NCI-H1417 treated with DMSO at 0.1 percent for 48 hours (cell line): ENCODE measurements at places on chromosomes 2 and 18.

DNA sequence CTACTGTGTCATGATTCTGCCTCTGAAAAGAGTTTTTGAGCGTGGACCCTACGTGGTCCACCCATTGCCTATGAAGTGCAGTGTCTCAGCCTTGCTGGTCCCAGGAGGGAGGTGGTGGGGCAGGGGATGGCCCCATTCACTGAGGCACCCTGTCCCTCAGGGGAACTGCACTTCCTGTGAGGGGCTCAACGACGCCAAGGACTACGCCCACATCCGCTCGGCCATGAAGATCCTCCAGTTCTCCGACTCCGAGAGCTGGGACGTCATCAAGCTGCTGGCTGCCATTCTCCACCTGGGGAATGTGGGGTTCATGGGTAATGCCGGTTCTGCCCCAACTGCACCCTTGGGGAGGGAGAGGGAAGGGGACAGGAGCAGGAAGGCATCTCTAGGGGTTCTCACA, 42.5 kb downstream of the MYO7B start:
- no peak for DNase-seq

DNA sequence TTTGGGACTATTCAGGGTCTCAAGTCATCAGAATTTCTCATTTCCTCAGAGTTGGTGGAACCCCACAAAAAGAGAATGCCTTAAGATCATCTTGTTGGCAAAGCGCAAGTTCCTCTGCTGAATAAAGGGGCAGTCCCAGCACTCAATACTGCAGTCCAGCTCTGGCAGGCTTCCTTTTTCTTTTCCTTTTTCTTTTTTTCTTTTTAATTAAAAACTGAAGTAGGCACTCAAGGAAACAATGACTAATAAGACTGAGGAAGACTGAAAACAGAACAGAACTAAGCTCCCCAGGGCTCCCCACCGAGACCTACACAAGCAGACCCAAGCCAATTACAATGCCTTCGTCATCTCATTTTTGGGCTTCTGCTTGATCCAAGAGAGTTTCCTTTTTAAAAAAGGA, 82.0 kb downstream of the STK39 start:
- no peak for DNase-seq

- no peak for DNase-seq
These were observed 79.6 kb upstream of the UBXN4 start for GRCh38 chr2:135662088-135662487.

DNA sequence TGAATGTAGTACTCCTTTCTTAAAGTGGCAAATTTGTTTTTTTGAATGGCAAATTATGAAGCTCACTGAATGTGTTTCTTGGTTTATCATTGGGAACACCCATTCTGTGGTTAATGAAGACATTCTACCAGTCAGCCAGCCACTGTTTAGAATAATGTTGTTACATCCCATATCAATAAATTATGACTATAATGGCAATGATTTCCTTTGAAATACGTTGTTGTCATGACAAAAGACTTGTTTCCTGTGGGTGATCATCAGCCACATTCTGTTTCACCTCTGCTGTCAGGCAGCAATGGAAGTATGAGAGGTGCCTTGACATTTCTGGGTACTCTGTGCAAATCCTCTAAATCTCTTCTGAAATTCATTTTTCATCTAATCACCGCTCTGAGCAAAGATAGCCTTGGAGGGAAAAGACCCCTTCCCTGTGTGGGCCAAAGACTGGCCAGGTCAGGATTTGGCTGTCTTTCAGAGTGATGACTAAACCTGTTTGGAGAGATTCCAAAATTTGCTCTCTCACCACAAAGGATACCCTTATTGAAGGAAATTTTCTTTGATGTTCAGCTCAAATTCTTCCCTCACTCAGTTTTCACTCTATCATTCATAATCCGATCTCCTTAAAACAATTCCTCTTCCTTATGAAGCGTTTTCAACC, 869.2 kb downstream of the BCL11A start:
- no peak for DNase-seq

- no peak for DNase-seq
These were observed 1.2 kb upstream of the PER2 start for GRCh38 chr2:238289574-238289973.

DNA sequence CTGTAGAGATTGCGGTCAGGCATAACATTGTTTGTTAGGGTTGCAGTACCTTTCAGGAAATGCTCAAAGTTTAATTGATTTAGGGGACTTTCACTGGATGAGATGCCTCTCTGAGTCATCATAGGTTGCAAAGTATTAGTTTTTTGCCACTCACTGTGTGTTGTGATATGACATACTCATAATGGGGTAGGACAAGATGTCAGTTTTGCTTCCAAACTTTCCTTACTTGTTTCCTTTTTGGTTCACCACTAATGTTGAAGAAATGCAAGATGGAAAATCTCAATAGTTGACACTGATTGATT, 35.0 kb upstream of the PTH2R start:
- DNase-seq = no peak

DNA sequence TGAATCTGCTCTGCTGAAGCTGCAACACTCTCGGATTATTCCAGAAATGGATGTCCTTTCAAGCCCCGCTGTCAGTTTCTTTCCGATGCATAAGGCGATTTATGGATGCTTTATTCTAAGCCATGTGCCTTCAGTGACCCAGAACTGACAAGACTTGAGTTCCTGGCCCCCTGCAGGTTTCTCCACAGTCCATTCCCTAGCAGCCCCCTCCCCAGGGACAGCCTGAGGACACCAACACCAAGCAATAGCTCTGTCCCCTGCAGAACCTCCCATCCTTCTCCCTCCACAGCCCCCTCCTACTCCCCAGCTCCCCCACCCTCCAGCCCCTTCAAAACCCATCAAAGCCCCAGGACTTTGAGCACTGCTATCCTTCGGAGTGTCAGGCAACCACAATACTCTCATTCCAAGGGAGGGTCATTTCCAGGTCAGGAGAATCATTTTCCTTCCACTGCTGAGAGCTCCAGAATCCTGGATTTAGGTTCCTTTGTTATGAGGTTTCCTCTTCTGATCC, 24.6 kb upstream of the SPP2 start:
- no peak for DNase-seq

DNA sequence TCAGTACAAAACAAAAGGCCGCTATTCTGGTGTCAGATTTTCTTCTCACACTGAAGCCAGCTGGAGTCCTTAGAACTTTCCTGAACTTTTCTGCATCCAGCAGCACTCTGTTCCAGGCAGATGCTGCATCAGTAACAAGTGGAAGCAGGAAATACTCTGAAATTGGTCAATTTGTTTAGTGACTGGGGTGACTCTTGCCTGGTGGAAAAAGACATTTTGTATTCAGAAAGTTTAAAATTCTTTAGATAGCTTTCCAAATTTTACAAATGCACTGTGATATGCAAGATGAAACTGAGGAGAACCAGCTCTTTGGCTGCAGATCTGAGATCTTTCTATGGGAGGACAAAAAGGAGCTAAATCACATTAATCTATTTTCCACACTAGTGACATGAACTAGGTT, 385.7 kb downstream of the NRXN1 start:
- no peak for DNase-seq
